ENCODE measurements at places on chromosomes 6 and 20.

DNA sequence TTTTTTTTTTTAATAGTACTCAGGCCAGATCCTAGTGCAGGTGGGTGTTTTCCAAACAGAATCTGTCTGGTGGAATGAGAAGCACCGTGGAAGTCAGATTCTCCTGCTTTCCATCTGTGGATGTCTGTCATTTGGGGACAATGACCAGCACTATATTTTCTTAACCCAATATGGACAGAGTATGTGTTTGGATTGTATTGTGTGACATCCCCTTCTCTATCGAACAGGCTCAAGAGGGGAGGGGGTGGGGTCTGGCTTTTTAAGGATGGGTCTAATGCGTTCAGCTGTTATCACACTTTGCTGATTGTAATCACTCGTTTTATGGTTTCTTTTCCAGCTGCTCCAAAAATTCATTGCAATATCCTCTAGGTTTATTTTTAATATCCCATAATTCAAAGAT is 197.5 kb upstream of the CEP162 start:
- no peak for DNase-seq

- DNase-seq: no peak
These were observed 62.3 kb downstream of the MAP7 start for GRCh38 chr6:136487759-136488425.

DNA sequence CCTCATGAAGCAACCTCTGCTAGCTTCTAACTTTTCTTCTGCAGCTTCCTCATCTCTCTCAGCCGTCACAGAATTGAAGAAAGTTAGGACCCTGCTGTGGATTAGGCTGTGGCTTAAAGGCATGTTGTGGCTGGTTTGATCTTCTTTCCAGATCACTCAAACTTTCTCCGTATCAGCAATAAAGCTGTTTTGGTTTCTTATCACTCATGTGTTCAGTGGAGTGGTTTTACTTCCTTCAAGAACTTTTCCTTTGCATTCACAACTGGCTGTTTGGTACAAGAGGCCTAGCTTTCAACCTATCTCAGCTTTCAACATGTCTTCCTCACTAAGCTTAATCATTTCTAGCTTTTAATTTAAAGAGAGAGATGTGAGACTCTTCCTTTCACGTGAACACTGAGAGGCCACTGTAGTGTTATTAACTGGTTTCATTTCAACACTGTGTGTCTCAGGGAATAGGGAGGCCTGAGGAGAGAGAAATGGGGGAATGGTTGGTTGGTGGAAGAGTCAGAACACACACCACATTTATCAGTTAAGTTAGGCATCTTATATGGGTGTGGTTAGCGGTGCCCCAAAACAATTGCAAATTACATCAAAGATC is 17.2 kb downstream of the ZSCAN23 start:
- no peak for DNase-seq

- no peak for DNase-seq
These were observed 133.7 kb downstream of the ERMARD start for GRCh38 chr6:169885131-169885530.

DNA sequence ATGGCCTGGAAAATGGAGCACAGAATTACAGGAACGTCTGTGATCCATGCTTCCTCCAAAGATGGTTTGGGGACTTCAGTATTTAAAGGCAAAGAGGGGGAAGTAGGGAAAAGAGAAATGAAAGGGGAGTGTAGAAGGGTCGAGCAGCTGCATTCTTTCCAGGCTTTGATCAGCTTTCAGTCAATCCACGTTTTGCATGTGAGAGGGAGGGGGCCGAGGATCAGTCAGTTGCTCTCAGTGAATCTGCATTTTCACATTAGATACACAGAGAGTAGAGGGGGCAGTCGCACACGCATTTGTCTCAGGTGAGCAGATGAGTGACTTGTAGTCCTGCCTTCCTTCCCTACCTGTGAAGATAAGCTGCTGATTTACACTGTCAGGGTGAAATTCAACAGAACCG is 78.8 kb downstream of the FOXF2 start:
- DNase-seq: no peak

GRCh38 chr6:36692220-36692619 is 5.4 kb upstream of the RAB44 start:
- DNase-seq: no peak

DNA sequence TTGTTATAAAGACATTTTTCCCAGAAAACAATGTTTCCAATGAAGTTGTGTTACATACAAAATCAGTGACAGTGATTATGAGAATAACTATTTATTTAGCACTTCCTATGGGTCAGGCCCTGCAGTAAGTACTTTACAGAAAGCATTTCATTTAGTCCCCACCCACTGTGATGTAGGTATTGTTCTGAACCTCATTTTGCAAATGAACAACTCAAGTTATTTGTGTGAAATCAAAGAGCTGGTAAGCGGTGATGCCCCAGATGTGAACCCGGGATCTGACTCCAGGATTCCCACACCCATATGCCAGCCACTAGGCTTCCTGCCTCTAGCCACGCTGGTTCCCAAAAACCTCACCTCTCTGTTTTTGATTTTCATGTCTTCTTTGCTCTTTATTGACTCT is 30.9 kb downstream of the FAXC start:
- no peak for DNase-seq

GRCh38 chr6:21965016-21965415 is 331.8 kb downstream of the PRL start:
- DNase-seq: no peak

- no peak for DNase-seq
These were observed 586 bp downstream of the ZNF512B start for GRCh38 chr20:63968928-63969760.

Data from NCI-H2029 (cell line).